ENCODE measurements at places on chromosomes 3 and 15.

DNA sequence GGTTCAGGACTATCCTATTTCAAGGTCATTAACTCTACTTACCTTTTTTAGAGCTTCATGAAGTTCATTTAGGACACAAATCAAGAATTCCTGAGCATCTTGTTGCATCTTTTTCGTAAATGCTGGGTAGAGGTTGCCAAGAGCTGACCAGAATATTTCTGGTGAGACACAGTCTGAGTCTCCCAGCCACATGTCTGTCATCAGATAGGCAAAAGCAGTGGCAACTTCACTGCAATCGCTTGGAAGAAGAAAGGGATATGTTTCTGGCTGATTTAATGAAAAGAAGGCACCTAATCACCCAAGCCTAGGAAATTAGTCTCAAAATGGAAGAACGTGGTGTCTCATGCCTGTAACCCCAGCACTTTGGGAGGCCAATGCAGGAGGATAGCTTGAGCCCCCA is 2.9 kb downstream of the USP50 start:
- DNase-seq = no peak

GRCh38 chr3:185029086-185029485 is 123.8 kb downstream of the C3orf70 start:
- DNase-seq = no peak

DNA sequence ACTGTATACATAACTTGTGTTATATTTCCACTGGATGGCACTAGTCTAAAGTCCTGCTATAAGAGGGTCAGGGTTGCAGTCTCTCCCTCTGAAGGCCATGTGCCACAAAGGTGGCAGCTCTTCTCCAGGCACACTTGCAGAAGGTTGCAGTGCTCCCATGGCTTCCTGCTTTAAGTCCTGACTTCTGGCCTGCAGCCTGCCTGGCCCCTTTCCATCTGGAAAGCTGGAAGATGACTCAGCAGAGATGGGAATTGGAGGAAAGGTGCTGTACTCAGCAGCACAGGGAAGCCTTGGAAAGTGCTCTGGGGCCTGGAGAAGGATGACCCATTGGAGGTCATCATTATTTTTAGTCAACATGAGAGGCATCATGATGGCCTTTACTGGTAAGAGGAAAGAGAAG is 40.9 kb upstream of the MRPL3 start:
- no peak for DNase-seq

- DNase-seq = no peak
These were observed at the start of gene UBA7 for GRCh38 chr3:49813497-49814174. TSS of gene UBA7 (minus strand) at chr3:49813953. CDS start at chr3:49813787, 166 bp downstream.

GRCh38 chr3:197010556-197011351 is 18.9 kb downstream of the MELTF start:
- DNase-seq = no peak

DNA sequence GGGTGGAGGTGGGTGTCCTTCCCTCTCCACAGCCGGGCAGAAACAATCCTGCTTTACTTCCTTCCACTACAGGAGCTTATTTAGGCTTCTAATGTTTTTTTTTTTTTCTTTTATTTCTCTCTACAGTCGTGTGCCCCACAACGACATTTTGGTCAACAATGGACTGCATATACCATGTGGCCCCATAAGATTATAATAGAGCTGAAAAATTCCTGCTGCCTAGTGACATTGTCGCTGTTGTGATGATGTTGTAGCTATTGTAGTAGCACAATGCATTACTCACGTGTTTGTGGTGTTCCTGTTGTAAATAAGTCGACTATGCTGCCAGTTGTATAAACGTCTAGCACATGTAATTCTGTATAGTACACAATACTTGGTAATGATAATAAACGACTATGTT is 153.7 kb downstream of the IL20RB start:
- DNase-seq = no peak

GRCh38 chr3:23221136-23221535 is 18.0 kb downstream of the UBE2E2 start:
- no peak for DNase-seq

- DNase-seq = no peak
These were observed 85.6 kb downstream of the FRMD4B start for GRCh38 chr3:69300296-69300695.

DNA sequence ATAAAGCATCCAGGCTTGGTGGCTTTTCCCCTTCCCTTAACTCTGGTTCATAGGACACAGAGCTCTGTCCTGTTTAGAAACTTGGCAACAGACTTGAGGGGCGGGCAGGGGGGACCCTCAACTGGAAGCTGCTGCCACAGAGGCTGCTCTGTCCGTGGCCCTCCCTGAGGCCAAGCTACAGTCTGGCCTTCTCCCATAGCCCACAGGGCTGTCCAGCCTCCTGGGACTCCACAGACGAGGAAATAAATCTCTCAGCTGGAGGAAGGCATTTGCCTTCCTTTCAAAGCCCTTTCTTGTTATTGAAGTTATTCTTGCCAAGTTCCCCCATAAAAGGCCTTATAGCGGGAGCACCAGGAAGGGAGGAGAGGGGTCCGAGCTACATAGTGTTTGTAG is 248.8 kb upstream of the TPM1 start:
- no peak for DNase-seq

GRCh38 chr3:176933704-176934103 is 263.6 kb downstream of the TBL1XR1 start:
- no peak for DNase-seq

GRCh38 chr3:78257951-78258530 is 1218.1 kb downstream of the ROBO2 start:
- DNase-seq = no peak

- DNase-seq = no peak
These were observed 93.3 kb upstream of the SLC7A14 start for GRCh38 chr3:170679190-170679589.

DNA sequence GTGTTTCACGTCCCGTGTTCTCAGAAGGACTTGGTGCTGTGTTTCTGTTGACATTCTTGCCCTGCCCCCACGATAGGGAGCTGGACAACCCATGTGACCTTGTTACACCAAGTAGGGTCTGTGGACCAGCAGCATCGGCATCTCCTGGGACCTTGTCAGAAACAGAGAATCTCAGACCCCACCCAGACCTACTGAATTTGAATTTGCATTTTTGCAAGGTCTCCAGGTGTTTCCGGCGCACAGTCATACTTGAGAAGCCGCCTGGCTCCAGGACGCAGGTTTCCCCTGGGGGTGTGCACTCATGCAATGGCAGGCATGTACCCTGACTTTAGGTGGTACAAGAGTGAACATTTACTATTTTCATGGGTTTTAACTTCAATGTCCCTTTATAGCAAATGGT is 117.9 kb downstream of the TLE3 start:
- DNase-seq = no peak

DNA sequence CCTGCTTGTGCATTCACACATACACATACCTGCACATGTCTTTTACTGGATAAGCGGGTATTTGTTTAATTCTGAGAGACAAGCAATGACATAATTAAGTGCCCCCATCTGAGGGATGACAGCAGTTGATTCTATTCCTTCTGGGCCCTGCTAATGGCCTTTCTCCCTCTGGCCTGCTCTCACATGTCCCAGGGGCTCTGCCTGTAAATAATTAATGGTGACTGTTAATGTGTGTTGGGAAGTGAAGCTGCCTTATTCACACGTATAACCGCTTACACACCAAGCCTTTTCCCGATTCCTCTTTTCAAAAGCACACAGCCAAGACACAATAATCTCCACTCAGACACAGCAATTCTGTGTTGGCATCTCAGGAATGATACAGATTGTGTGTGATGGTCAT is 47.8 kb downstream of the LRRK1 start:
- DNase-seq = no peak

- DNase-seq = no peak
These were observed 101.4 kb downstream of the ABI3BP start for GRCh38 chr3:100891827-100892226.

DNA sequence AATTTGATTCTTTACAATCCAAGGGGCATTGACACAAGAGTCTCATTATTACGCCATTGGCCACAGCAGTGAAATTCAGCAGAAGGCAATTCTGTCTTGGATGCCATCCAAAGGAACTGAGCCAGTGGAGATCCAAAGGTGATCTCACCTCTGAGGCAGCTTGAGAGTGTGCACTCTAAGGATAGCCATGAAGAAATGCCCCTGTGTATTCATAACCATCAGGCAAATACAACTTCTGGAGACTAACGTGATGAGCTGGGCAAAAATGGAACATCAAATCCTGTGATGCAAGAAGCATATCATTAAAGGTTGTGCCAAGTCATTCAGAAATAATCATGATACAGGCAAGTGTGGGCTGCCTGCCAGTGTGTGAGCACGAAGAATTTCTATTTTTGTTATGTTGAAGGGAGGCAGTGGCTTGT is 41.4 kb downstream of the ROBO2 start:
- no peak for DNase-seq
